Sigmoid colon (tissue), 7 donors: ENCODE measurements at places on chromosomes 3 and 15.

DNA sequence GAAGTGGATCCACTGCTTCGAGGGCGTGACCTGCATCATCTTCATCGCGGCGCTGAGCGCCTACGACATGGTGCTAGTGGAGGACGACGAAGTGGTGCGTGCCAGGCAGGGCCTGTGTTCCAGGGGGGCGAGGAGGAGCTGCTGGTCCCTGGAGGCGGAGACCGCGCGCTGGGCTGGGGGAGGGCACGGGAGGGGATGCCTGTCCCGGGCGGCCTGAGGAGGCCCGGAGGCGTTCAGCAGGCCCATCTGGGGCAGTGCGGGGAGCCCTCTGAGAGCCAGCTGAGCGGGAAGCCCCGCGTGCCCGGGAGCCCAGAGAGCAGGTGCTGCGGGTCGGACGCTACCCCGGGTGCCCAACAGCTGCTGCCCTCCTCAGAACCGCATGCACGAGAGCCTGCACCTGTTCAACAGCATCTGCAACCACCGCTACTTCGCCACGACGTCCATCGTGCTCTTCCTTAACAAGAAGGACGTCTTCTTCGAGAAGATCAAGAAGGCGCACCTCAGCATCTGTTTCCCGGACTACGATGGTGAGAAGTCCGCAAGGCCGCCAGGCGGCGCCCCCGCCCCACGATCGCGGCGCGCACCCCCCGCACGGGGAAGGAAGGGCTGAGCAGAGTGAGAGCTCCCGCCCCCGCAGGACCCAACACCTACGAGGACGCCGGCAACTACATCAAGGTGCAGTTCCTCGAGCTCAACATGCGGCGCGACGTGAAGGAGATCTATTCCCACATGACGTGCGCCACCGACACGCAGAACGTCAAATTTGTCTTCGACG, 2.9 kb downstream of the GNAT1 start:
- peak; percentile 81 for DNase-seq

- no peak for DNase-seq
Observed at GRCh38 chr15:42218953-42219592, 11.0 kb upstream of the VPS39 start.

GRCh38 chr3:120769436-120769835, 26.9 kb downstream of the GTF2E1 start:
- DNase-seq = no peak

- peak; percentile 40 for DNase-seq
Observed at GRCh38 chr3:37987751-37988179, 2.8 kb upstream of the VILL start.
